Kidney epithelial cell (primary cell): ENCODE measurements at places on chromosomes 12 and 14. TPM values are rescaled to one million over a fixed set of nuclear protein-coding genes. Genes with fewer than 3 reads are reported as not detected.

Gene MAP1LC3B2
- total RNA-seq = 1.2 and 1.5 TPM in 2 replicates

Gene WSCD2
- 0.04 TPM in 1 of 2 replicates, not detected in the other for total RNA-seq

Gene OR4E2
- not detected in 2 replicates for total RNA-seq

Gene RDH11
- 77.3 and 78.2 TPM in 2 replicates for total RNA-seq

Gene BCL7A
- 20.5 and 23.8 TPM in 2 replicates for total RNA-seq

Gene ANG
- 0.14 and 1.1 TPM in 2 replicates for total RNA-seq

Gene DAO
- total RNA-seq = not detected in 2 replicates

Gene CCDC60
- total RNA-seq = 3.1 TPM in 1 of 2 replicates, not detected in the other

Gene NYNRIN
- 6.0 and 6.3 TPM in 2 replicates for total RNA-seq

Gene RND1
- total RNA-seq = 9.9 and 10.7 TPM in 2 replicates

Gene CMKLR1
- under 0.01 and 1.4 TPM in 2 replicates for total RNA-seq

Gene DBX2
- not detected in 2 replicates for total RNA-seq

Gene SP1
- total RNA-seq = 57.3 and 63.9 TPM in 2 replicates

Gene SLC5A8
- total RNA-seq = not detected in 2 replicates

Gene TRIM9
- 0.92 and 1.2 TPM in 2 replicates for total RNA-seq

Gene RERG
- 1.2 and 1.6 TPM in 2 replicates for total RNA-seq

Gene LUM
- 0.67 and 1.5 TPM in 2 replicates for total RNA-seq

Gene METAP2
- 48.9 and 62.2 TPM in 2 replicates for total RNA-seq

Gene SLC2A14
- not detected in 2 replicates for total RNA-seq

Gene KLRC1
- not detected in 2 replicates for total RNA-seq

Gene HOXC5
- total RNA-seq = 0.50 TPM in 1 of 2 replicates, not detected in the other
